ENCODE measurements at places on chromosomes 5 and 9.

DNA sequence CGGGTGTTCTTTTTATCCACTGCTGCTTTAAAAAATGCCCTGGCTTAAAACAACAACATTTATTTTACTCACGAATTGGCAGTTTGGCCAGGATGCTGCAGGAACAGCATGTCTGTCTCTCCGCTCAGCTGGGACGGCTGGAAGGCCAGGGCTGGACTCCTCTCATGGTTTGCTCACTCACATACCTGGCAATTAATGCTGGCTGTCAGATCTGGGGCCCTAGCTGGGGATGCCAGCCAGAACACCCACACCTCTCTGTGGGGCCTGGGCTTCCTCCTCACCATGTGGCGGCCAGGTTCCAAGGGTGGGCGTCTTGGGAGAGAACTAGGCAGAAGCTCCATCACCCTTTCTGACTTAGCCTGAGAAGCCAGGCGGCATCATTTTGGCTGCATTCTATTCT is 189.1 kb upstream of the IL12B start:
- DNase-seq = no peak

DNA sequence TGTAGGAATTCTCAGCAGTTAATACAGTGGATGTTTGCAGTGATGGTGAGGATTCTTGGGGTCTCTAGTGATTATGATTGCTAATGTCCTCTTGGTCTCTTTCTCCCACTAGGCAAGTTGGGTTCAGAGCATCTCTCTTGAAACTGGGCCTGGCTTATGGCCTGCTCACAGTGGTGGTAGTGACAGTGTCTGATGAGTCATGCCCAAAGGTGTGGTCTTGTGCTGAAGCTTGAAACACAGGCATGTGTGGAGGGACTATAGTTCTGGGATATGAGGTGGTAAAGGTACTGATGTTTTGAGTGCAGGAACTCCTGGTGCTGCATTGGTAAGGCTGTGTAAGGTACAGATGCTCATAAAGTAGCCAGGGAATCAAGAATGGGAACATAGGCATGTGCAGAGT is 231.1 kb downstream of the FAM170A start:
- no peak for DNase-seq

GRCh38 chr9:120868339-120868675 is 8.7 kb downstream of the PHF19 start:
- no peak for DNase-seq

DNA sequence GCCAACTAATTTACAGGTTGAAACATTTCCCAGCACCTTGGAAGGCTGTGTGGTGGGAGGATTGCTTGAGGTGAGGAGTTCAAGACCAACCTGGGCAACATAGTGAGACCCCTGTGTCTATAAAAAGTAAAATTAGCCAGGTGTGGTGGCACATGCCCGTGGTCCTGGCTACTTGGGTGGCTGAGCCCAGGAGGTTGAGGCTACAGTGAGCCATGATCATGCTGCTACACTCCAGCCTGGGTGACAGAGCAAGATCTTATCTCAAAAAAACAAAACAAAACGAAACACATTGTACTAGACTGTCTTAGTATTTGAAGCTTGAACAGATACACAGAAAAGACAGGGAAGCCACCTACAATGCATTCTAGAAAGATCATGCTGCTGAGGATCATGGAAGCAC is 2.8 kb upstream of the HSDL2 start:
- DNase-seq = no peak

- no peak for DNase-seq
Measured at GRCh38 chr9:92706218-92706940, 36.4 kb upstream of the IPPK start.

- no peak for DNase-seq
Measured at GRCh38 chr9:99401680-99402504, 179.8 kb downstream of the SEC61B start.

DNA sequence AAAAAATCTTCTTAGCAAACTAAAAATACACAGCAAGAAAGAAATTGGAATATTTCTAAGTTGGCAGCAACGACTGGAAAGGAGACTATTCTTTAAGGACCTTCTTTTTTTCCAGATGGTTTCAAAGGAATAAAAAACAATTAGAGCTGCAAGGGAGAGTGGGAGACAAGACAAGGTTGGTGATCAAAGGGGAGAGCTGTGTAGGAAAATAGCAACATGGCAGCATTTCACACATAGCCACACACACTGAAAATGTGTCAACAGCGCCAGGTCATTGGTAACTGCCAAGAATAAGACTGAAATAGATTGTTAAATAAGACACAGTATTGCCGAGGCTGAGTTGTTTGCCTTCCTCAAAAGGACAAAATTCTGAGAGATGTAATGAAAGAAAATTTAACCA is 88.1 kb upstream of the TLE1 start:
- DNase-seq = no peak

- DNase-seq = no peak
Measured at GRCh38 chr5:97658116-97658900, 475.3 kb upstream of the RIOK2 start.

GRCh38 chr5:60101573-60101972 is 208.0 kb upstream of the PDE4D start:
- DNase-seq = no peak

DNA sequence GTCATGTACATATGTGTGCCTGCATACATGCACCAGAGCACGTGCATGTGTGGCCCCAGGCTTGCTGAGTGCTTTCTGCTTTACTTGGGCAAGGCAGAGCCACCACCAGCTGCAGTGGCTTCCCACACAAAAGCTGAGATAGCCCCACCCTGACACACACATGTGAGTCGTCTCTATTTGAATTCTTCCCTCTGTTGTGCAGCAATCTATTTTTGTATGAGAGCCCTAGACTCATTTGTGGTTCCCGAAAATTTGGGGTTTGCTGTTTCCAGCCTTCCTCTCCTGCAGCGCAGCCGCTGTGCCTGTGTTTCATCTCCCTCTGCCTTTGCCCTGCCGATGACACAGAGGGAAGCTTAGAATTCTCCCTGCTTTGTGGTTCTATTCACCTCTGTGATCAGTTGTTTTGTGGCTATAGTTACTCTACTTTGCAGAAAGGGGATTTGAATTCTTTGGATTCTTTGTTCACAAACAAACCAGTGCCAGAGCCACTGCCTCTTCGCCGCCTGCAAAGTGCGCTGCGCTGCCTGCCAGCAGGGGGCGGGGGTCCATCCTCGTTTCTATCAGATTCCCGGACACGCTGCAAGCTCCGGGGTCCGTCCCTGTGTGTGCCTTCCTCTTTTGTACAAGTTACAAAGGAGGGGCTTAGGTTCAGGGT is 95.8 kb upstream of the DAP start:
- peak; percentile 28 for DNase-seq
